Ascending aorta (tissue), 2 donors: ENCODE measurements at places on chromosomes 16 and 17.

- H3K27me3 ChIP-seq: no peaks in the 10 kb centered on the region
- H3K36me3 ChIP-seq: no peaks in the 10 kb centered on the region
- no peak overlapping the region for H3K27ac ChIP-seq
Measured at GRCh38 chr16:78462288-78463208, 363.1 kb downstream of the WWOX start.

- peak overlapping the region; percentile 75 for H3K4me3 ChIP-seq
- H3K27me3 ChIP-seq: no peaks in the 10 kb centered on the region
- DNase-seq: no peak
Measured at GRCh38 chr16:2008631-2009163, 924 bp downstream of the ZNF598 start.

DNA sequence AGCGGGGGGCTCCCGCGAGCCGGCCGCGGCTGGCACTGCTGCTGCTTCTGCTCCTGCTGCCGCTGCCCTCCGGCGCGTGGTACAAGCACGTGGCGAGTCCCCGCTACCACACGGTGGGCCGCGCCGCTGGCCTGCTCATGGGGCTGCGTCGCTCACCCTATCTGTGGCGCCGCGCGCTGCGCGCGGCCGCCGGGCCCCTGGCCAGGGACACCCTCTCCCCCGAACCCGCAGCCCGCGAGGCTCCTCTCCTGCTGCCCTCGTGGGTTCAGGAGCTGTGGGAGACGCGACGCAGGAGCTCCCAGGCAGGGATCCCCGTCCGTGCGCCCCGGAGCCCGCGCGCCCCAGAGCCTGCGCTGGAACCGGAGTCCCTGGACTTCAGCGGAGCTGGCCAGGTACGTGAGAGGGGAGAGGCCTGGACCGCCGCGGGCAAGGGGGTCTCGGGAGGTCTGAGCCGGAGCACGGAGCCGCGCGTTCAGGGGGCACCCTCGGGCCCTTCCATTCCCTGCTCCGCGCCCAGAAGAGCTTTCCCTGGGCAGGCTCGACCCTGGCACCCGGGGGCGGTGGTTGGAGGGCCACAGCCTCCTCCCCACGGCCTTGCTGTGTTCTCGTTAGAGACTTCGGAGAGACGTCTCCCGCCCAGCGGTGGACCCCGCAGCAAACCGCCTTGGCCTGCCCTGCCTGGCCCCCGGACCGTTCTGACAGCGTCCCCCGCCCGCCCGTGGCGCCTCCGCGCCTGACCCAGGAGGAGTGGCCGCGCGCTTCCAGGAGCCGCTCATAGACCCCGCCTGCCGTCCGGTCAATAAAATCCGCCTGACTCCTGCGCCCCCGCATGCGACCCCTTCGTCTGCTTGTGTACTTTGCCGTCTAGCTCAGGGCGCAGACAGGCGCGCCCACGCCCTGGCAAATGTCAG lies 591 bp downstream of the NPW start:
- DNase-seq: no peak
- H3K4me3 ChIP-seq: peak overlapping the region; percentile 11
- no peaks in the 10 kb centered on the region for H3K27me3 ChIP-seq
- H3K36me3 ChIP-seq: no peaks in the 10 kb centered on the region
- peaks cover 3% of the 10 kb centered on the region for H3K4me1 ChIP-seq

GRCh38 chr16:89736554-89736953 lies 15.2 kb downstream of the ZNF276 start:
- H3K4me1 ChIP-seq: no peaks in the 10 kb centered on the region
- no peak overlapping the region for H3K4me3 ChIP-seq
- H3K27ac ChIP-seq: no peak overlapping the region
- no peaks in the 10 kb centered on the region for H3K27me3 ChIP-seq

- no peaks in the 10 kb centered on the region for H3K4me1 ChIP-seq
- no peak overlapping the region for H3K4me3 ChIP-seq
- H3K27me3 ChIP-seq: no peaks in the 10 kb centered on the region
- no peak for DNase-seq
Measured at GRCh38 chr16:3241761-3242160, 6.8 kb upstream of the ZNF200 start.

DNA sequence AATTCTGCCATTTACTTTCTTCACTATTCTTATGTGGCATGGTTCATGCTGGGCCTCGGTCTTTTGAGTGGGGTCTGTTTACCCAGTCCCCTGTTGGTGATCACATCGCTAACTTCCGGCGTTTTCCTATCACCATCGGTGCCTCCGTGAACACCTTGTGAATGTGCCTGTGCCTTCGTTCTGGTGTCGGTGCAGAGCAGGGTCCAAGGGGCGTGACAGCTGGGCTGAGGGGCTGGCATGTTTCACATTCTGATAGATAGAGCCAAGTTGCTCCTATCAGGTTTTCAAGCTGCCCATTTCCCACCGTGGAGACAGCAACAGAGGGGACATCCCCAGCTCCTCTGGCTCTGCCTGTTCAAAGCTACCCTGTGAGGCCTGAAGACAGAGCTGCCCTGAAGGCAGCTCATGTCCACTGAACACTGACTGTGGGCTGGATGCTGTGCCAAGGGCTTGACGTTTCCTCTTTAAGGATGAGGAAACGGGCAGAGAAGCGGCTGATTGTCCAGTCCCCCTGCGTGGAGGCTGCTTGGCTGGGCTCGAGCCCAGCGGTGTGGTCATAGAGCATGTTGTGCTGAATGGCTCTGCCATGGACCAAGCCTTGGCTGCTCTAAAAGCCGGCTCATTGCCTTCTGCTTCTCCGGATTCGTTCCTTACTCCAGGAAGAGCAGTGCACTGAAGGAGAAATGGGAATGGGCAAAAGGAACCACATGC lies 17.0 kb downstream of the DHODH start:
- DNase-seq: no peak
- no peak overlapping the region for H3K27ac ChIP-seq
- H3K4me3 ChIP-seq: no peak overlapping the region

GRCh38 chr16:81293909-81294802 lies 20.6 kb upstream of the GAN start:
- no peaks in the 10 kb centered on the region for H3K27me3 ChIP-seq
- no peaks in the 10 kb centered on the region for H3K36me3 ChIP-seq
- H3K27ac ChIP-seq: no peak overlapping the region
- H3K4me3 ChIP-seq: no peak overlapping the region
